ENCODE measurements at places on chromosomes 1 and 21.

DNA sequence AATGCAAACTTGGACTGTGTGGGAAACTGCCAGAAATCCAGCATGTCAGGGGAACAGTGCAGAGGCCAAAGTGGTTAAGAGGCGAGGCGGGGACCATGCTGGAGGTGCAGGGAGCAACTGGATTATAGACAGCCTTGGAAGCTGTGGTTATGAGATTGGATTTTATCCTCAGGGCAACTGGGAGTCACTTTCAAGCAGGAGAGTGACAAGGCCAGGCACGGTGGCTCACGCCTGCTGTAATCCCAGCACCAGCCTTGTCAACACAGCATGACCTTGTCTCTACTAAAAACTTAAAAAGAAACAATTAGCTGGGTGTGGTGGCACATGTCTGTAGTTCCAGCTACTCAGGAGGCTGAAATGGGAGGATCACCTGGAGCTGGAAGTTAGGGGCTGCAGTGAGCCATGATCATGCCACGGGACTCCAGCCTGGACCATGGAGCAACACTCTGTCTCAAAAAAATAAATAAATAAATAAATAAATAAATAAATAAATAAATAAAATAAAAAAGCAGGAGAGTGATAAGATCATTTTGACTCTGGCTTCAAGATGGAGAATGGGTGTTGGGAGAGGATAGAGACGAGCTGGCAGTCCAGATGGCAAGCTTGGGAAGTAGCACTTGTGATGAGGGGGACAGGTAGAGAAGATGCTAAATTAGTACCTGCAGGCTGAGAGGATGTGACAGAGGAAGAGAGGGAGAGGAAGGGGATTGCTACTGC, 3.5 kb downstream of the HAPLN2 start:
- no peak for DNase-seq

- no peak for DNase-seq
These were observed 89.1 kb upstream of the USP24 start for GRCh38 chr1:55304229-55304740.

DNA sequence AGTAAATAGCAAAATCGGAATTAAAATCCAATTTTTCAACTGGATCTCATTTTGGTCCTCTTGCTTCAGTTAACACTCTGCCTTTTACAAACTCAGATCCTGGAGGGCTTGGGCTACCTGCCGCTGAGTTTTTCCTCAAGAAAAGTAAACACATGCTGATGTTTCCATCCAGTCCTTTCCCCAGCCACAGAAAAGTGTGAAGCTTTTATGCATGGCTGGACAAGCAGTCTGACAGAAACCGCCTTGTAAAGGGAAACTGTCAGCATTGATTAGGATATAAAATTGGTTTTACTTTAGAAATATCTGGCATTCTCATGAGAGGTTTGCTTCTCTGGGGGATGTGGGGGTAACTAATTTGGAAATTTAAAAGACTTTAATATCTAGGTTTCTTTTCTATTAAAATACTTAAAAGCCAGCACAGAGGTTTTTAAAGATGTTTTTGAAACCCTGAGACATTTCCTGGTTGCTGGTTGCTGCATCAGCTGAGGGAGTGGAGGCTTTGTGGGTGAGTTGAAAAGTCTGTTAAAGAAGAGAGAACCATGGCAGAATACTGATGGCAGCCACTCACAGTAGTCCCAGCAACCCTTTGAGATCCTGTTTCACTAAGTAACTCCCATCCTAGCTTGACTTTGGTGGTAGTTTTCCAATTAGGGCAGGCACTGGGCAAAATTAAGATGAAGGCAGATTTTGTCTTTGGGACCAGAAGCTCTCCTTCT, 238.3 kb downstream of the PAPPA2 start:
- DNase-seq, result no peak

- DNase-seq, result no peak
These were observed 35.6 kb downstream of the COL6A1 start for GRCh38 chr21:46017148-46017547.

DNA sequence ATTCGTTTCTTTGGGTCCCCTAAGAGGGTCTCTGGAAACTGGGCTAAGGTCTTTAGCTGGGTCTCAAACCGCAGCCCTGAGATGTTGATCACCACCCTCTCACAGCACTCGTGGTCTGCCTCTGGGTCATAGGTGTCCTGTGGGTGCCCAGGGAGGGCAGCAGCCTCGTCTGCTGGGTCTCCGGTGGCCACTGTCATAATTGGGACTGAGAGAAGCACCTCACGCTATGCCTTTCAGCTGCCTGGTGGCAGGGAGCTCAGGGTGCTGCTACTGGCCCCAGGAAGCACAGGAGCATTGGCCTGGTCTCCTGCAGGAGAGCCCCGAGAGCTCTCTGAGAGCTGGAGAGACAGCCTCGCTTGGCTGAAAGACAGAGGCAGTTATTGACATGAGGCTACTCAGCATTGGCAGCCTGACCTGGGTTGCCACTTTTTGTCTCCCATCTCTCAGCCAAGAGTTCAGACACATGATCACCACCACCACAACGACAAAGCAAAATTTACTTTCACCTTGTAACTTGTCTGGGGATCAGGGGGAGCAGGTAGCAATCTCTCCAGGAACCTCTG, 1.5 kb downstream of the KCNA2 start:
- no peak for DNase-seq

- no peak for DNase-seq
These were observed 23.9 kb upstream of the MEF2D start for GRCh38 chr1:156524481-156524869.

- DNase-seq, result peak; percentile 17
These were observed 10.6 kb downstream of the FCMR start for GRCh38 chr1:206911064-206911663.

DNA sequence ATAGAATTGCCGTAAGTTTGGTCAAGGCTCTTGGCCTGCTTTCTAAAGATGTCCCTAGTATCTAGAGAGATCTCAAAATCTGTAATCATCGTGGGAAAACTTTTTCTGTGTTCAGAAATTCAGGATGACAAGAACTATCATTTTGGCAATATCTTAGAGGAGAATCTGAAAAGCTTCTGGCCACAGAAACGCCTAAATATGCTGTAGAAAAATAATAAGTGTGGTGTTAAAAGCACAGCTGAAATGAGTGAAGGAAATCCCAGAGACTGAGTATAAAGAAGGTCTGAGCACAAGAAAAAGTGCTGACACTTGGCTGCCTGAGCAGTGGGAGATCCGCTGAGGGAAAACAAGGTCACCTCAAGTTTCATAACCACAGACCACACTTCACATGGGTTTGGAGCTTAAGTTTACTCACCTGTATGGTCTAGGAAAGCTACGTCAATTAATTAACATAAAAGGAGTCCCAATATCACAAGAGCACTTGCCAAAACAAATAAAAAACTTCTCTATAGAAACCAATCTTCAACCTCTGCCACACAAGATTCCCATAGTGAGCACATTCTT, 235.2 kb upstream of the IRF2BP2 start:
- no peak for DNase-seq

DNA sequence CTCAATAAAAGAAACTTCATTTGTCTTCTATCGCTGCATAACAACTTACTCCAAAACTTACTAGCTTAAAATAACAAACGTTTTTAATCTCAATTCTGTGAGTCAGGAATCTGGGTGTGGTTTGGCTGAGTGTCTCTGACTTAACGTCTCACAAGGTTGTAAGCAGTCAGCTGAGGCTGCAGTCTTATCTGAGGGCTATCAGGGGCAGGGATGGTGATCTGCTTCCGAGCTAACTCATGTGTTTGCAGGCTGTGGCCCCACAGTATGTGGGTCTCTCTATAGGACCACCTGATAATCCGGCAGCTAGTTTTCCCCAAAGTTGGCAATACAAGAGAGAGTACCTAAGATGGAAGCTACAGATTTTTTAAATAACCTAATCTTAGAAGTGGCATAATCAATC, 234.2 kb upstream of the FGGY start:
- no peak for DNase-seq

GRCh38 chr1:218164111-218164929, 120.8 kb upstream of the RRP15 start:
- DNase-seq, result no peak

- no peak for DNase-seq
These were observed 3.1 kb downstream of the ACTA1 start for GRCh38 chr1:229430761-229431283.

DNA sequence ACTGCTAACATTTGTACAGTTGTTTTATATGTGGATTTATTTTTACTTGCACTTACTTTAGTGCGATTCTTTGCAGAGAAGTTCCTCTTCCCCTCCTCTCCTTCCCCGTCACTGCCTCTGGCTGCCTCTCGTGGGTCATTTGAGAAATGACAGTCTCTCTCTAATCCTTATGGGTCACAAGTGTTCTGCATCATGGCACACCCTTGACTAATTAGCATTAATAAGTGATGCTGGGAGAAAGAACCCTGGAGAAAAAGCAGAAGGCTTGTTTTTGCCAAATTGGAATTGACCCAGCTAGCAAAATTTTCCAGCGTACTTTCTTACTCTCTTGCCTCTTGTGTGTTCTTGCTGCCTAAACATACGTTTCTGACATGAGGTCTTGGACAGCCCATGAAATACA, 301.2 kb downstream of the DUSP10 start:
- DNase-seq, result no peak

DNA sequence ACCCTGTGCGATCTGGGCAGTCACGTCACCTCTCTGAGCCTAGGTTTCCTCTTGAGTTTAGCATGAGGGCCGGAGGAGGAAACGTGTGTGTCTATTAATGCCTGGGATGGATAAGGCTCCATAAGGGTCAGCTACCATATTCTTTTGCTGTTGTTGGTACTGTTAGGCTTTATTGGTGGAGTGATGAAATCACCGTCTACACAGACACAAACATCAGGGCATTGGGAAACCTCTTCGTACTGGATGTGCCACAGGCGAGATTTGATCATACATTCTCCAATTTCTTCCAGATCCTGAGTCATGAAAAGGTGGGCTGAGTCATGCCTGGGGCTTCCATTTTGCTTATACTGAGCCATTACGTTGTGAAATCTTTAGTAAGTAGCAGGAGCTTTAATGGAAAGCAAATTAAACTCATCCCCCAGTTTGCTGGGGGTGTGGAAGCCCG, 24.9 kb upstream of the GRHL3 start:
- DNase-seq, result no peak
